Upper lobe of right lung (tissue), 1 donor: ENCODE measurements at places on chromosomes 16 and 17. TPM values are rescaled to one million over a fixed set of nuclear protein-coding genes. Genes with fewer than 3 reads are reported as not detected.

GRCh38 chr17:34390649-34391048 is 27.6 kb upstream of the CCL1 start:
- no peaks in the 10 kb centered on the region for H3K27me3 ChIP-seq
- H3K4me3 ChIP-seq, result no peak overlapping the region
- H3K36me3 ChIP-seq, result no peaks in the 10 kb centered on the region

- no peaks in the 10 kb centered on the region for H3K27me3 ChIP-seq
- H3K36me3 ChIP-seq, result peaks cover 33% of the 10 kb centered on the region
Measured at GRCh38 chr16:4693956-4694641, 737 bp downstream of the NUDT16L1 start.

GRCh38 chr17:65538675-65539529 is 22.5 kb downstream of the AXIN2 start:
- no peak overlapping the region for H3K4me3 ChIP-seq
- peaks cover 29% of the 10 kb centered on the region for H3K4me1 ChIP-seq
- peaks cover 69% of the 10 kb centered on the region for H3K36me3 ChIP-seq
- no peaks in the 10 kb centered on the region for H3K27me3 ChIP-seq

GRCh38 chr16:78513838-78514237 is 414.4 kb downstream of the WWOX start:
- no peaks in the 10 kb centered on the region for H3K27me3 ChIP-seq
- no peak overlapping the region for H3K27ac ChIP-seq
- no peak overlapping the region for H3K4me3 ChIP-seq
- H3K36me3 ChIP-seq, result no peaks in the 10 kb centered on the region

GRCh38 chr17:77579682-77580081 is 378.8 kb upstream of the TNRC6C start:
- DNase-seq, result peak; percentile 33
- no peak overlapping the region for H3K27ac ChIP-seq
- no peaks in the 10 kb centered on the region for H3K36me3 ChIP-seq
- no peak overlapping the region for H3K4me3 ChIP-seq
- H3K4me1 ChIP-seq, result no peaks in the 10 kb centered on the region

The TBC1D3L gene
- 21.8 TPM for total RNA-seq

The UTS2R gene
- total RNA-seq, result not detected

The PABPN1L gene
- total RNA-seq, result not detected

The TERB1 gene
- 0.26 TPM for total RNA-seq

The CCL14 gene
- total RNA-seq, result 110 TPM
